Activated T-helper 2 cell treated with anti-CD3 and anti-CD28 coated beads, Interferon-gamma antibody, Interleukin-2, Interleukin-4, amounts not matched to agents 10 μg/mL and 5 μg/mL and 100 μg/mL, durations not matched to agents 14 hours and 24 hours and 36 hours (primary cell): ENCODE measurements at places on chromosomes 7 and 10. TPM values are rescaled to one million over a fixed set of nuclear protein-coding genes. Genes with fewer than 3 reads are reported as not detected.

- no peak overlapping the region for H3K27ac ChIP-seq
- no peak for DNase-seq
- H3K27me3 ChIP-seq: peaks cover 20% of the 10 kb centered on the region
- no peaks in the 10 kb centered on the region for H3K36me3 ChIP-seq
- no peak overlapping the region for H3K4me3 ChIP-seq
- no peaks in the 10 kb centered on the region for H3K4me1 ChIP-seq
Measured at GRCh38 chr7:25206765-25207164, 21.5 kb downstream of the NPVF start.

Gene COMTD1
- total RNA-seq: 38.5 and 38.7 TPM in 2 replicates

Gene SPDYE2B
- not detected in 2 replicates for total RNA-seq

- H3K27me3 ChIP-seq: peaks cover 22% of the 10 kb centered on the region
- peak within 1 kb of the TSS; percentile 82 for H3K4me3 ChIP-seq
- H3K4me1 ChIP-seq: peaks cover 11% of the 10 kb centered on the region
- no peaks in the 10 kb centered on the region for H3K36me3 ChIP-seq
Measured at GRCh38 chr10:88582806-88583583, at the start of gene RNLS. TSS of gene RNLS (minus strand) at chr10:88583318.

DNA sequence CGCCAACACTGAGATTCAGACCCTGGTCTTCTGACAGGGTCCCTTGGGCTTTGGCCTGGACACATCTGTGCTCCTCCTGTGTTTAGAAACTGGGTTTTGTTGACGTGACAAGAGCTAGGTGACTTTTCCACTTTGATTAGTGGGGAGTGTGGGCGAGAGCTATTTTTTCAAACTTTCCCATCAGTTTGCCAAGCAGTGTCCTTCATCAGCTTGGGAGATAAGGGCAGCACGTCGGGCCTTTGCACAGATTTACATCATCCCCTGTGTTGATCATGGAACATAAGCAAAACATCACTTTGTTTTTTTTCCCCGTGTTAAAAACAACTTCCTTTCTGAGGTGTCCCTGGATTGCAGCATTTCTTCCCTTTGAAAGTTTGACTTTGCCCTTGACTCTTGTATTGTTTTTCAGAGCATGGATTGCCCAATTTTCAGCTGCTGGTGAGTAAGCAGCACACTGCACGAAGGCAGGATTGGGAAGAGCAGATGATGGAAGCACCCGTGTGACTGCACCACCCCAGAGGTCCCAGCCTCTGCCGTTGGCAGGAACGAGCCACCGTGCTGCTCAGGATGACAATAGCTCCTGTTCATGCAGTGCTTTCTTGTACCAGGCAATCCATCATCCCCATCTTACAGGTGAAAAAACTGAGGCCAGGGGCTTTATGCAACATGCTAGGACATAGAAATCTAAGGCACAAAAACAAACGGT lies 6.4 kb upstream of the IGFBP1 start:
- no peak overlapping the region for H3K4me3 ChIP-seq
- H3K27ac ChIP-seq: no peak overlapping the region
- peaks cover 7% of the 10 kb centered on the region for H3K27me3 ChIP-seq
- DNase-seq: no peak

Gene PAX2
- 0.18 and 0.30 TPM in 2 replicates for total RNA-seq

Gene FIS1
- 121 and 132 TPM in 2 replicates for total RNA-seq

DNA sequence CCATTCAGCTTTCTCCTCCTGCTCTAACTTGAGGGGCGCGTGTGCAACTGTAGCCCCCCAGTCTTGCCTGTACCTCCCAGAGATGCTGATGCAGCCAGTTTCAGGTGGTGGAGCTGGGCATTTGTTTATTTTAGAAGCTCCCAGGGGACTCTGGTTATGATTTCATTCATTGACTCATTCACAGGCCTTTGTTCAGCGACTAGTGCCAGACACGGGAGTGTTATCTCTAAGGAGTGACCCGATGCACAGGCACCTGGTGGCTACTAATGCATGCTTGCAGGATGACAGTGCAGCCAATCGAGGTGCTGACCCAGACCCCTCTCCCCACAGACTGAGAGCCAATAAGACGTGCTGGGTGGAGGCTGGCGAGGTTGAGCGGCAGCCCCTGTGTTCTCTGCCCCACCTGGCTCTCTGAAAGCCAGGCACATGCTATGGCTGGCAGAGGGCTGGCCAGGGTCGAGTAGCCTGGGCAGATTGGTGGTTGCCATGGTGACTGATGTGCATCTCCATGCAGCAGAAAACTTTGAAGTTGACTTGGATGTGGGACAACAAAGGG lies 19.7 kb upstream of the SLC18A2 start:
- no peak overlapping the region for H3K27ac ChIP-seq
- H3K36me3 ChIP-seq: no peaks in the 10 kb centered on the region
- H3K27me3 ChIP-seq: peaks cover 12% of the 10 kb centered on the region

Gene HHEX
- 0.32 and 0.46 TPM in 2 replicates for total RNA-seq

DNA sequence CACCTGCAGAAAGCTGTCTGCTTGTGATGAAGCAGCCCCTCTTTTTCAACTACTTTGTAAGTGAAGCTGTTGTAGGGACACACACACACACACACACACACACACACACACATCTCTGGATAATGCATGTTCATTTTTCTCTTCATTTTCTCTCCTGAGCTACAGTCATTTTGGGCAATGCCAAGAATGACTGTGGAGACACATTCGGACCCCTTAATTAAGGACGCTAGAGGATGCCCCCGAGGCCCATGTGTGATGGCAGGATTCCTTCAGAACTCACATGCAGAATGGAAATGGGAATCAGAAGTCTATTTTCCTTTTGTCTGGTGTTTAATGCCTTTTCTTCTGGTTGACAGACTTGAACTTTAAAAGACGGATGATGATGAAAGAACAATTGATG lies 56.6 kb downstream of the CLRN3 start:
- no peak overlapping the region for H3K27ac ChIP-seq
- no peaks in the 10 kb centered on the region for H3K4me1 ChIP-seq
- H3K4me3 ChIP-seq: no peak overlapping the region
- H3K27me3 ChIP-seq: no peaks in the 10 kb centered on the region
